ENCODE measurements at places on chromosomes 5 and 9.

DNA sequence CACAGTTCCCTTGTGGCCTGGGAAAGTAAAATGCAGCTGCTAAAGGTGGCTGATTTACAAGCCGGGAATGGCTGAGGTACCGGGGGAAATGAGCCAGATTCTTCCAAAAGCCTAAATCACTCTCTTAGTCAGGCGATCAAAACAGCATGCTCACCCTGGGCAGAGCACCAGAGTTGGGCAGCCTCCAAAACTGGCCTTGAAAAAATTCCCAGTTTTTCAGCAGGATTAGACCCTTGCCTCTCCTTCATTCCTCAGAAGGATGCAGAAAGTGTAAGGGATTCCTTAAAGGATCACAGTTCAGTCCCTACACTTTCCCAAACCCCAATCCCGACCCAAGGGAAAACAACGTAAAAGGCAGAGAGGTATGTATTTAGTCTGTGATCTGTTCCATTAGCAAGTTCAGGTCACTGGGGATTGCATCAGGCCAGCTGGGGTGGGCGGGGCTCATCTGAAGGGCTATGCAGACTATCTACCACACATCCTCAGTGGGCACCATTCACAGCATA lies 16.9 kb downstream of the TMEM174 start:
- no peak for DNase-seq

DNA sequence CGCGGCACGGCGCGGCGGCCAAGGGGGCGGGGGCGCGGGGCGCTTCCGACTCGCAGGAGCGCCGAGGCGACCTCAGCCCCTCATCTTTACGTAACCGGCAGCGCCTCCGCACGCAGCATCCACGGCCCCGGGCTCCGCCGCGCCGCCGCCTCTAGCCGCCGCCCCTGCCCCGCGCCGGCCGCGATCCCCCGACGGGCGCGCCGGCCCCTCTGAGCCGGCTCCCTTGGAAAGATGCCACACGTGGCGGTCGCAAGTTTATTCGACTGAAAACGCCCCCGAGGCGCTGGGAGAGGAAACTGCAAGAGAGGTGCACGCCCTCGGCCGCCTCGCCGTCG lies 1.0 kb downstream of the KLF9 start:
- DNase-seq = no peak

DNA sequence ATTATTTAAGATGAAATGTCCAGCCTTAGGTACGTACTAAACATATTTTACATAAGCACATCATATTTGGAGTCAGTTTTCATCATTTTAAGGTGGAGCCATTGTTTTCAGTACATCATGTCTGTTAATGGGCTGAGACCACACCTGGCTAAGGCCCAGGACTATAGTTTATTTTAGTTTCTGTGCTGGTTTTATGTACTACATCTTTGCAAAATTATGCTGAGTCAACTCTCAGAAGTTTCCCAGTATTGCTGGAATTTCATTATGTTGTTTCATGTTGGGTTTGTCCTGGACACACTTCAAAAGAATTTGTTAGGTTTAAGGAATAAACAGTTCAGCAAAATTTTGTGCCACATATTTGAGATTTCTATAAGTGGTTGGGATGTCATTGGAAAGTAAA lies 171.2 kb downstream of the CCDC171 start:
- no peak for DNase-seq

DNA sequence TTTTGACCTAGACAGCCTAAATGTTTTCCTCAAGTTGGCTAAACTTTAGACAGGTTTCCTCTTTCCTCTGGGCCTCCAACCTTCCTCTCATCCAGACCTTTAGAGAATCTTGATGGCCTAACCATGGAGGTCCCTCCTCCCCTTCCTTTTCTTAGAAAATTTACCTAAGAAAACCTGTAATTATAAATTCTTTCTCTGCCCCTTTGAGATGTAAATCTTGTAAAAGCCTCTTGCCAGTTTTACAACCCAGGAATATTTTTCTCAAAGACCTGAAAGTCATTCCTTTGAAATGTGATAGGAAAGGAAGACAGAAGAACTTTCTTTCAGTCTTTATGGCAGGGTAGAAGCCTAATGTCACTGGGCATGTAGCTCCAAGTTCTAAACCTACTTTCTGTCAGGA lies 1752.6 kb upstream of the C9orf72 start:
- no peak for DNase-seq

GRCh38 chr5:170353961-170354360 lies 35.2 kb downstream of the KCNMB1 start:
- DNase-seq = no peak

DNA sequence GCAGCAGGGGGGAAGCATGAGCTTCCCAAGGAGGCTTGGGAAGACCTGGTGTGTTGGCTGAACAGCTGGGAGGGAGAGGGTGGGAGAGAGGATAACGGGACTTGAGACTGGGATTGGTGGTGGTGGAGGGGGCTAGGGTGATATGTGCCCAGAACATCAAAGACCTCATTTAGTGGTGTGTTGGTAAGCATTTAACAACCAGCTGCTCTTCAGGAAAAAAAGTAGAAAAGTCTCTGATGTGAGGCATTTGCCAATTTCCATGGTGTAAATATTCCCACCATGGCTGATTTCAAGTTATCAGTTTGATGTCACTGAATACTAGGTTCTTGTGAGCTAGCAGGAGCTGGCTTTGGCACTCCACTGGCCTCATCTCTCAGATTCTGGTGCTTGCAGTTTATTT lies 170.8 kb downstream of the MACROH2A1 start:
- DNase-seq = no peak

DNA sequence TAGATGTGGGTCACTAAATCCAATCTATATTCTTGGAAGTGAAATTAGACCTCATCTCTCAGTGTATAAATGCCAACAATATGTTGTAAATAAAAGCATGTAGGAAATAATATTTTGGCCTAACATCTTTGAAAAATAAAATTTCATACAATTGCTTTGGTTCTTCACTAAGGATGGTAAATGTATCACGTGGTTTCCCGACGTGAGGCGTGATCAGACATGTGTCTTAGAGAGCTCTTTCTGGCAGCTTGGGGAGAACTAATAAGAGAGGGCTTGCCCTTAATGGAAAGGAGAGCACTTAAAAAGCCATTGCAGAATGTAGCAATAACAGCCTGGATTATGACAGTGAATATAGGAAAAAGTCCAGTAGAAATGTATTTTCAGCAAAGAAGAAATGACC lies 602.6 kb downstream of the CDH12 start:
- DNase-seq = no peak

- DNase-seq = no peak
Measured at GRCh38 chr5:132884548-132884947, 11.1 kb downstream of the LEAP2 start.

DNA sequence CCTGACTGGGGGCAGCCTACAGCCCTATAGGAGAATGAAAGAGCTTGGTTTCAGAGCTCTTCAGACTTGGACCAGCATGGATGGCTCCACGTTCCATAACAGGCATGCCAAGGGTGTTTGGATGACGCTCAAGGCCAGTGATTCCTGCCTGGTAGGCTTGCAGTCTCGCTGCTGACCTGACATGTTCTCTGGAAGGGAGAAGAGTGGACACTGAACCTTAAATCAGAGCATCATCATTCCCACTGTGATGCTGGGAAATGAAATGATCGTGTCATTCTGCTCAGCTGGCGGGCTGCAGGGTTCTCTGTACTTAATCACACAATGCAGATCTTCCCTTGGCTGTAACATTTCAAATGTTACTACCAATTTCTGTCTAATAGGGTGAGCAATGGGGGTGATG lies 57.0 kb downstream of the CFAP90 start:
- no peak for DNase-seq

DNA sequence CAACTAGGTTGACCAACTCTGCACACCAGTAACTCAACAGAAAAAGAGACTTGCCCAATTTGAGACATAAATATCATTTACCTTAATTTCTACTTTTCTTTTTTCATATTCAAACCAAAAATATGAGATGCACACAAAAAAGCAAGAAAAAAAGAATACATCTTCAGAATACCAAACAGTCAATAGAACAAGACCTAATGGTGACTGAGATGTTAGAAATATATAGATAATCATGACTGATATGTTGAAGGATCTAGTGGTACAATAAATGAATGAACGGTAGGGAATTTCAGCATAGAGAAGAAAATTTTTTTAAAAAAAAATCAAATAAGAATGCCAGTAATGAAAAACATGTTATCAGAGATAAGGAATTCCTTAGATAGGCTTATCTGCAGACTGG lies 29.1 kb upstream of the ATG10 start:
- no peak for DNase-seq

GRCh38 chr5:65876496-65876895 lies 49.9 kb upstream of the ERBIN start:
- no peak for DNase-seq

GRCh38 chr5:11560915-11561697 lies 343.1 kb downstream of the CTNND2 start:
- DNase-seq = no peak

DNA sequence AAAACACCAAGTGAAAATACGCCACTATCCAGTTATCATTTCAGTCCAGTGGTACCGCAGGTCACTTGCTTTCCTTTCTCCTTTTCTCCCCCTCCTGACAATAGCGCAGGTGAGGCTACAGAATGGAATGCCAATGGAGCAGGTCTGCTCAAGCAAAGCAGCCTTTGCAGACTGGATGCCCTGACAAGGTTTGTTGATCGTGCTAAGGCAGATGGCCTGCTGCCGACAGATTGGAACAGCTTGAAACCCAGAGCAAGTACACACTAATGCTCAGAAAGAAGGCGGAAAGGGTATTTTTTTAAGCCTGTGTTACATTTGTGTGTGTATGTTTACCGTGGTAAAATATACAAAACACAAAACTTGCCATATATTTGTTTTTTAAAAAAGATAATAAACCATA lies 19.4 kb downstream of the SPACA9 start:
- DNase-seq = no peak

- no peak for DNase-seq
Measured at GRCh38 chr5:68007451-68007850, 208.1 kb upstream of the PIK3R1 start.

DNA sequence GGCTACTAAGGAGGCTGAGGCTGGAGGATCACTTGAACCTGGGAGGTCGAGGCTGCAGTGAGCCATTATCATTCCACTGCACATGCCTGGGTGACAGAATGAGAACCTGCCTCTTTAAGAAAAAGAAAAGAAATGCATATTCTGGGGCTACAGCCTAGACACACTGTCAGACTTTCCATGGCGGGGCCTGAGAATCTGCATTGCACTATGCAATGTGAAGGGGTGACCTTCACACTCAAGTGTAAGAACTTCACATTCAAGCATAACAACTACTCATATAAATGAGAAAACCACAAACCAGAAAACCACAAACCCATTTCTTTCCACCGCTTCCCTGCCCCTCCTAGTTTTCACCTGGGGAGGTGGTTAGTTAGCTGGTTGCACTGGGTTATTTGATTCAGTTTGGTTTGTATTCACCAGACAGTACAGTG lies 18.0 kb upstream of the FBP2 start:
- DNase-seq = no peak

DNA sequence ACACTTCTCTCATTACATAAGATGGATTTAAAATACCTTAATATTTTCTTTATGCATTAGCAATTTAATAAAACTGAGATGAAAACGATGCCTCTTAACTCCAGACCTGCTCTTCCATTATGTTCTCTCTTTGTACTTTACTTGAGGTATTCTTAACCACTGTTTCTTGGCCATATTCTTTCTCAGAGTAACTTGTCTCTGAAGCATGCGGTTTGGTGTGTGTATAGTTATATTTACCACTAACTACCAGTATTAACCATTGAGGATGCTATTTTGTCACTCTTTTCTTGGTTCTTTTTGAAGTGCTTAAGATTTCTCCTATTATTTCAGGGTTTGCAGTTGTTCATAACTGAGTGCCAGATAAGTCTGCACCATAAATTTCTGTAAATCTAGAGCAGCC lies 17.9 kb downstream of the TMEM167A start:
- DNase-seq = no peak

DNA sequence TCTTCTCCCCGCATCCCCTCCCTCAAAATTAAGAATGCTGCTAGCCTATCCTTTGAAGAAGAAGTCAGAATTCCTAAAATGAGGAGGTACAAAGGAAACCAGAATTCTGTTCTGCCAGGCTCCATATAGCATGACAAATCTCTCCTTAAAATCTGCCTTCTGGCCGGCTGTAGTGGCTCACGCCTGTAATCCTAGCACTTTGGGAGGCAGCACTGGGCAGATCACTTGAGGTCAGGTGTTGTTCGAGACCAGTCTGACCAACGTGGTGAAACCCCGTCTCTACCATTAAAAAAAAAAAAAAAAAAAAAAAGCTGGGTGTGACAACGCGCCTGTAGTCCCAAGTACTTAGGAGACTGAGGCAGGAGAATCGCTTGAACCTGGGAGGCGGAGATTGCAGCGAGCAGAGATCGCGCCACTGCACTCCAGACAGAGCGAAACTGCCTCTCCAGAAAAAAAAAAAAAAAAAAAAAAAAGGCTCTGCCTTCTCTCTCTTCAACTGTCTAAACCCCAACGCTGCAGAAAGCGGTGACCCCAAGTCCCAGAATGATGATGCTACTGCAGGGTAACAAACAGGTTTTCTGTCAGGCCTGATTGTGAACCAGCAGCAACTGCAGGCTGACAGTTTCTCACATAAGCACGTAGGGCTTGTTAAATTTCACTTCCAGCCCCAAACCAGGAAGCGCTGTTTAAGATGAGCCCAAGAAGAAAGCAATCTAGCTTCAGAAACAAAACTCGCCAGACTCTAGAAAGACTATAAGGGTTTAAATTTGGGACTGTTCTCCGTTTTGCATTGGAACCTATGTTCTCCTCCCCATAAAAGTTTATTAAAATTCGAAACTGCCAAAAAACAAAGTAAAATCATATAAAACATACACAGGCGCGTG lies 963 bp upstream of the CAST start:
- peak; percentile 10 for DNase-seq

- DNase-seq = no peak
Measured at GRCh38 chr5:148586796-148587195, 67.5 kb downstream of the HTR4 start.

- DNase-seq = no peak
Measured at GRCh38 chr5:81140441-81140840, 92.7 kb upstream of the CKMT2 start.

DNA sequence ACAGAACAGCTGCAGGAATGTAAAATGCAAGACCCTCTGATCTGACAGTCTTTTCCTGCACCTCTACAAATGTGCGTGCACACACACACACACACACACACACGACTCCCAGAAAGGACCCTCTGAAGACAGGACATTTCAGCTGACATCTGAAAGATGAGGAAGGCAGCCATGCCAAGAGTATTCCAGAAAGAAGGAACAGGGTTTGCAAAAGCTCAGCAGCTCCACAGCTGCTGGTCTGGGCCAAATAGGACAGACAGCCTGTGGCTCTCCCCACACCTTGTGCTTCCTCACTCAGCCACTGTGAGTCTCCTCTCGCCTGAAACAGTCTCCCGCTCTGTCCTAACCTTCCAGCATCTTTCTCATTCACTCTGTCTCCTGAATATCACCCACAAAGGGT lies 189.0 kb downstream of the PALM2AKAP2 start:
- no peak for DNase-seq

GRCh38 chr5:142692321-142692894 lies 6.5 kb upstream of the FGF1 start:
- DNase-seq = no peak

DNA sequence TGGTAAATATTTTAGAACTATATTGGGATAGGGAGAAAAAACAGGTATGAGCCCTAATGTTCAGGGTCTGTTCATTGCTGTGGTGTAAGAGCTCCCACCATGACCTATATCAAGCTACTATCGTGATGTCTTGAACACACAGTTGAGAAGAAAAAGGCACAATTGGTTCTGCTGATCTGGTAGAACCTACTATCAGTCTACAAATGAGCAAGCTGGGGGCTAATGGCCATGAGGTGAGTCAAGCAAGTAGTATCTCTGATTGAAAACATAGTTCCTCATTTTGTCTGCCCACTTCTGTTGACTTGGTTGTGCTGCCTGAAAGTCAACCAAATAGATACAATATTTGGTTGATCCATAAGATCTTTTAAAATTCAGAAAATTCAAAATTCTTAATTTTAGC lies 1026.3 kb downstream of the CDH12 start:
- no peak for DNase-seq

All from stimulated activated CD8-positive, alpha-beta memory T cell treated with anti-CD3 and anti-CD28 coated beads, Interleukin-4, amount 100 ng/mL, for 1 hour (primary cell).